ENCODE measurements at places on chromosomes 4 and X.

DNA sequence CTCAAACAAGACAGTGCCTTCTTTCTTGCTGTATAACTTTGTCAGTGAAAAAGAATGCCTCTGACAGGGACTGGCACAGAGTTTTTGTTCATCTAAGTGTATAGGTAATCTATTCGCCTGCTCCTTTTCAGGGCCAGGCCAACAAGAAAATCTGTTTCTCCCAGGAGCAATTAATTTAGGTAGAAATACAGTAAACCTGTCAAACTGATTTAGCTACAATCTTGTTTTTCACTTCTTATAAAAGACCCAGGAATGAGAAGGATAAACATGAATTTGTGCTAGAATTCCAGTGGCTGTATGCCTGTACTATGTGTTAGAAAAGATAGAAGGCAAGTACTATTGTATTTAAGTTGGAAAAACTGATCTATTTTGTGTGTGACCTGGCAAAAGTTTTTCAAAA is 6.1 kb downstream of the TMA16 start:
- no peak for DNase-seq

DNA sequence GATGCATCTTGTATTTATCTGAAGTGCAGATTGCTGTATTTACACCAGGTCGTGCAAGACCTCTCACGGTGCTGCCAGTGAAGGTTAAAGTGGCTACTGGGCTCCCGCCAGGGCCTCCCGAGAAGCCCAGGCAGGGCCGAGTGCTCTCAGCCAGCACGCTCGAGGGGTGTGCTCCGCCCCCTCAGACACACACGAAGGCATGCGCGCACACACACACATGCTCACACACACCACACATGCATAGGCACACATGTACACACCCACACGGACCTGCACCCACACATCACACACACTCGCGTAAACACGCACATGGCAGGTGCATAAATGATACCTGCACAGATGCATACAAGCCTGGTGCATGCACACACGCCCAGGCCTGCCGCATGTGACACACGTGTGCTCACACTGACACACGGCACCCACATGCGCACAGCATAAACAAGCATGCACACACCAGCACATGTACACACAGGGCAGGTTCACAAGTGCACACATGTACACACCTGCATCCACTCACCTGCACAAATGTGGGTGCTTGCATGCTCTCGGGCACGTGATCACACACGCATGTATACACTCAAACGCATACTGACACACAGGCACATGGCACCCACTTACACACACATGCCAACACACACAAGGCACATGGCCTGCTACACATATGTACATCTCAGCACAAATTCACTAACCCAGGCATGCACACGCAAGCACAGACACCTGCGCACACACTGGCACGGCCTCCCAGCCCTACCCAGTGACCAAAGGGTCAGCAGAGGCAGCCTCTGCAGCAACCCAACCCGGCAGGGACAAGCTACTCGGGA is 71.6 kb downstream of the FAM53A start:
- DNase-seq, result no peak

- DNase-seq, result peak; percentile 11
Measured at GRCh38 chr4:128675083-128675482, 134.4 kb upstream of the JADE1 start.

DNA sequence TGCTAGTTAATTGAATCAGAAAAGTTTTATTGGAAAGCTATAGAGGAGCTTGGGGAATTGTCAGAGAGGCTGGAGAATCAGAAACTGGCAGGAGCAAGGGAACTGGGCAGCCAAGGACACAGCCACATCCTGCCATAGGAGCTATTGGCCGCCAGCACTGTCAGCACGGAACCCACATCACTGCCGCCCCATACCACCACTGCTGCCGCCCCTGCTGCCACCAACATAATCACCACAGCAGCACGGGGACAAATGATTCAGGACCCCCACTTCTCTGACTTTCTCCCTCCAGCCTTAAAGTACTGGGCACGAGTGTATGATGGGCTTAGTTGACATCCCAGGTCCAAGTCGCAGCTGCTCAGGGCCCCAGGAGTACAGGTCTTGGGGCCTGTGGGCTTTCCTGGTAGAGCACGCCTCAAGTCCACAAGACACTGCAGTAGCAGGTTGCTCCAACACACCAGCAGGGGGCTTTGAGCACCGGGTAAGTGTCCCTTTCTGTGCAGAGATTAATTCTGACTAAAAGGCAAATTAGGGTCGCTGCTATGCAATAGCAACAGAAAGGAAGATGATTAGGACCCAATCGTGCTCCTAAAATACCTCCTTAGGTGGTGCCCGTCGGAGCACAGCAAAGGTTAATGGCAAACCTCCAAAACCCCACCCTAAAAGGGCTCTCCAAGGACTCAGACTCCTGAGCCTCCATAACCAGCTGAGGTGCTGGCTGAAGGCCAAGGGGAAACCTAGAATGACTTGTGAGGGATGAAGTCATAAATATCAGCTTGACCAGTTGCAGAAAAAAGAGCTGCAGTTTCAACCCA is 6.9 kb downstream of the PJA1 start:
- DNase-seq, result peak; percentile 43

- DNase-seq, result no peak
Measured at GRCh38 chr4:184693056-184693455, 40.8 kb downstream of the CENPU start.

GRCh38 chr4:83486457-83487129 is 1.7 kb upstream of the ABRAXAS1 start:
- DNase-seq, result no peak

- DNase-seq, result no peak
Measured at GRCh38 chrX:27987862-27988646, 6.8 kb upstream of the DCAF8L1 start.

DNA sequence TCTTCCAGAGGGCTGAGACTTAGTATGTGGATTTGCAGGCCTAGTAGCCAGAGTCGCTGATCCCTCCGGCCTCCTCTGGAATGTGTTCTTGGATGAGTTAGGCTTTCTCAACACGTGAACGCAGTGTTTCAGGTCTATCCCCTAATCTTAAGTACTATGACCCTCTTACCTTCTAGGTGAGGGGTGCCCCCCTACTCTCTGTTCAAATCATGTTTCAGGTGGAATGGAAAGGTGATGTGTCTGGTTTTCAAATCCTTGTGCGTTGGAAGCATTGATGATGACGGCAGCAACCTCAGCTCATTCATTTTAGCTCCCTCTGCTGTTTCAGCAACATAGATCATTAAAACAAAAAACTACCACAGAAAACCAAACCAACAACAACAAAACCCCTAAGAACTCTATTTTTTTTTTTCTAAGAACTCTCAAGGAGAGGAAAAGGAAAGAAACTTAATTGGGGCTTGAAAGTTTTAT is 56.4 kb downstream of the RWDD4 start:
- peak; percentile 64 for DNase-seq

DNA sequence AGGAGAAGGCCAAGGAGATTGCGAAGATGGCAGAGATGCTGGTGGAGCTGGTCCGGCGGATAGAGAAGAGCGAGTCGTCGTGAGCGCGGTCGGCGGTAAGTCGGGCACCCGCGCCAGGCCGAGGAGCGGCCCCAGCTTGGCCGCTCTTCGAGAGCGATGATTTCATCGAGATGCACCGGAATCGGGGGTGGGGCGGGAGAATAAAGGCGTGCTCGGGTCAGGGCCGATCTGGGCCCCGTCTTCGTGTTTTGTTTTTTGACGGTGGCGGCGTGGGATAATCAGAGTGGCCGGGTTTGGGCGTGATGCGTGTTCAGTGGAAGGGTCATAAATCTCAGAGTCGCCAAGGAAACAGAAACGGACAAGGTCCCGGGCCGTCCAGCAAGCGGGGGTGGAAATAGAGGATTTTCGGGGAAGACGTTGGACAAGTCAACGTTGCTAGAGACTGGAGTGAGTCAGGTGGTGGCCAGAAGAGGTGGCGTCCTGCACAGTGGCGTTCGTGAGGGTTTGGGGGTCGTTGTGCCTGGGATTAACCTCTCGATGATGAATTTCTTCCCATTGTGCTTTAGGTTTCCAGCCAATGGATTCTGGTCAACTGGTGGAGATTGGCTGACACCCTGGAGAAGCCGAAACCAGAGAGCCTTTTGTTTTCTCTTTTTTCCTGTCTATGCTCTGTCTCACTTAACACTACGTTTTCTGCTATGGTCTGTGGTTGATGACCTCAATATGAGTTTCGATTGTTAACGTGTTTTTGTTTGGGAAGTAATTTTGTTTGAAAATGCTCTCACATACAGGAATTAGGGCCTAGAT is 882 bp downstream of the MRFAP1 start:
- DNase-seq, result no peak

DNA sequence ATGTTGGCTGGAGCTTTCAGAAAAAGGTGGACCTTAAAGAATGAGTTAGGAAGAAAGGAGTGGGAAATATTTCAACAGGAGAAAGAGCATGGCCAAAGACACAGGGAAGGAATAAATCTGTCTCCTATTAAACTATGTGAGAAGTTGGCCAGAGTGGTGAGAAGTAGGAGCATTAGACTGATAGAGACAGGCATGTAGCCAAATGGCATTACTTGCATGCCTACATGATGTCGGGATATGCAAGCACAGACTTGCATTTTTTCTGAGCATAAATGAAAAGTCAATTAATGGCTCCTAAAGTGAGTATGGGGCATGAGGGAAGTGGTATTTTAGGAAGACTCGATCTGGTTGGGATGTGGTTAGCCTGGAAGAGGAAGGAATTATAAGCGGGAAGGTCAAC is 279.6 kb upstream of the PITX2 start:
- DNase-seq, result no peak

GRCh38 chr4:86848136-86848535 is 1.0 kb downstream of the SLC10A6 start:
- no peak for DNase-seq

DNA sequence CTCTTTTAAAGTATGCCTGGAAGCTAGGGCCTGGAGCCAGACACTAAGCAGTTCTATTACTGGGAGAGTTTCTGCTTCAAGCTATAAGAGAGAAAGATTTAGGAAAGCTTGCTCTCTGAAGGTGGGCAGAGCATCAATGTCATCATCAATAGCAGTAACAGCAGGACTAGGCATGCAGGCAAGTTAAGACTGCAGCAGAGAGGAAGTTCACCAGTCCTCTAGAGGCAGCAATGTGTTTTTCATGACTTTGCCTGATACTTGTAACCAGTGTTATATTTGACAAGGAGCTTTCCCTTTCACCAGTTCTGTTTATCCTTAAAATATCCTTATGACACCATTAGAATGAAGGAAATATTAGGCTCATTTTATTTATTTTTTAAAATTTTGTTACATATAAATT is 237.9 kb downstream of the KCTD8 start:
- no peak for DNase-seq

DNA sequence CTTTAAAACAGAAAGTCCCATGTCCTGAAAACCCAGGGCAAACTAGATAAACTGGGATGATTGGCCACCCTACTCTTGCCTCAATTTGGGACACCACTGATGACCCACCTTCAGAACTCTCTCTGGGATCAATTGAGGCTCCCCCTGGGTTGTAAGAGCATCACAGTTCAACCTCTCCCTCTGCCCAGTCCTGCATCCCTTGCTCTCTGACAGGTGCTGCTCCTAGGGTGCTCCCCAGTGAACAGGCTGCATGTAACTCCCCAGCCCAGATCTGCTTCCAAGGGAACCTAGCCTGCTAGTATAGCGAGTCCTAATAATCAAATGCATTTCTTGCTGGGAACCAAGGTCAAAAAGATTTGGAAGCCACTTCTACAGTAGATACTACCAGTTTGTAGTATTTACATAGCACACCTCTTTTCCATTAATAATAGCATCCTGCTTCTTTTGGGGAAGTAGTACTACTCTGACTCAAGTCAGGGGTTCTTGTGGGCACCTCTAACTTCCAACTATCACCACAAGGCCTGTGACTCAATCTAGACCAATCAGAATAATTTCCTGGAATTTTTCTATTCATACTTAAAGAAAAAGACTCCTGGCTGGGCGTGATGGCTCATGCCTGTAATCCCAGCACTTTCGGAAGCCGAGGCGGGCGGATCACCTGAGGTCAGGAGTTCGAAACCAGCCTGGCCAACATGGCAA is 42.1 kb upstream of the SPINK2 start:
- DNase-seq, result no peak

DNA sequence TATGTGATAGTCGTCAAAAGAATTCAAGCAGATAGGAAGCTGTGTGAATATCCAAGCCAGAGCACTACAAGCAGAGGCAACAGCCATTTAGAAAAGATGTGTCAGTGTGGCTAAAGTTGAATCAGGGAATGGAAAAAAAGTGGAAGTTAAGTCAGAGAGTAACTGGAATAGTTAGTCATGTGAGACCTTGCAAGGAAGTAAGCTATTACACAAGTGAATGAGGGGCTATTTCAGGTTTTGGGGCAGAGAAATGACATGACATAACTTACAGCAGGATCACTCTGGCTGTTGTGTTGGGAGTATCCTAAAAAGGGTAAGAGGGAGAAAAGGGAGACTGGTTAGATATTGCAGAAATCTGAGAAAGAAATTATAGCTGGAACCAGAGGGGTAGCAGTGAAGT is 236.6 kb upstream of the PCDH18 start:
- no peak for DNase-seq

DNA sequence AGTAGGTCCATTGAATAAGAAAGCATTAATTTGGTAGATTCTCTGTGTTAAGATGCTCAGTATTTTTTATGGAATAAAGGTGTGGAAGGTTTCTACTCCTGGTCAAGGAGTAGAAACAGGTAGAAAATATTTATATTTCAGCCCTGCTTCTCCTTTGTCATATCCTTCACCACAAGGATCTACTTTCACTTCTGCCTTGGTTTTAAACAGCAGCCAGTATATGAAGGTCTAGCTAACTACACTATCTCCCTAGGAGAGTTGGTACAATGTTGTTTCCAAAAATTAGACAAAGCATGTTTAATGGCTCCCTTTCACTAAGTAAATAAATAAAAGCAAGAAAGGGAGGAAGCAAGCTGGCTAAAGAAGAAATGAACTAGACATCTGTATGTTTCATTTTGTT is 44.6 kb upstream of the GYPA start:
- DNase-seq, result no peak

DNA sequence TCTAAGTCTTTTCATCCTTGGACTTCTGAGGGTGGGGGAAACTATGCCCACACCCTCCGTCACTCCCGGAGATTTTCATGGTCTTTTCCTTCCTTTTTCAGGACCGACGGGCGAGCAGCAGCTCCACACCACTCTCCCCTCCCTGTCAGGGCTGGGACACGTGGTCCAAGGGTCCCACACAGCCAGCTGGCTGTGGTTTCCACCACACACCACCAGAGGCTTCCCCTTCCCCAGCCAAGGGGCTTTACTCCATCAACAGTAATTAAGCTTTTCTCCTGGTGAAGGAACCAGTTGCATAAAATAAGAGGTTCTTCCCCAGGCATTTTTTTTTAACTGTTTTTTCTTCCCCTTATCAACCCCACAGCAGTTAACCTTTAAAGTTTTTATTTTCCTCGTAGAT is 453.9 kb downstream of the GPAT3 start:
- no peak for DNase-seq

DNA sequence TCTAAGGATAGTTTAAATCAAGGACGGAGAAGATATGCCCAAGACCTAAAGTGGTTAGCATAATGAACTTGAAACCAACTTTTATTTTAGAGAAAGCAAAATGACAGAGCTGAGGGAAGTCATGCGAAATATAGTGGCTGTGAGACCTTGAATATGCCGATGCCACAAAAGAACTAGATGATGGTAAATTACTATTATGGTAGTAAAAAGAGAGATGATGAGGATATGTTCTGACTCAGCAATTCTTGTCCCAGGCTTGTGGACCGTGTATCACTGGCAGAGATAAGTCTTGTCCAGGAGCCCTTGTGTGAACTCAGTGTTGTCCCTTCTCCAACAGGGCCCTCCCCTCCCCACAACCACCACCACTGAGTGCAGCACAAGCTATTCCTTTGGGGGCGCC is 1605.6 kb upstream of the TENM3 start:
- no peak for DNase-seq

GRCh38 chr4:125283707-125284279 is 31.0 kb upstream of the FAT4 start:
- DNase-seq, result peak; percentile 65

Data from brain (organoid and tissue), 16 donors.